ENCODE measurements at places on chromosomes 6 and 20. TPM values are rescaled to one million over a fixed set of nuclear protein-coding genes. Genes with fewer than 3 reads are reported as not detected.

DNA sequence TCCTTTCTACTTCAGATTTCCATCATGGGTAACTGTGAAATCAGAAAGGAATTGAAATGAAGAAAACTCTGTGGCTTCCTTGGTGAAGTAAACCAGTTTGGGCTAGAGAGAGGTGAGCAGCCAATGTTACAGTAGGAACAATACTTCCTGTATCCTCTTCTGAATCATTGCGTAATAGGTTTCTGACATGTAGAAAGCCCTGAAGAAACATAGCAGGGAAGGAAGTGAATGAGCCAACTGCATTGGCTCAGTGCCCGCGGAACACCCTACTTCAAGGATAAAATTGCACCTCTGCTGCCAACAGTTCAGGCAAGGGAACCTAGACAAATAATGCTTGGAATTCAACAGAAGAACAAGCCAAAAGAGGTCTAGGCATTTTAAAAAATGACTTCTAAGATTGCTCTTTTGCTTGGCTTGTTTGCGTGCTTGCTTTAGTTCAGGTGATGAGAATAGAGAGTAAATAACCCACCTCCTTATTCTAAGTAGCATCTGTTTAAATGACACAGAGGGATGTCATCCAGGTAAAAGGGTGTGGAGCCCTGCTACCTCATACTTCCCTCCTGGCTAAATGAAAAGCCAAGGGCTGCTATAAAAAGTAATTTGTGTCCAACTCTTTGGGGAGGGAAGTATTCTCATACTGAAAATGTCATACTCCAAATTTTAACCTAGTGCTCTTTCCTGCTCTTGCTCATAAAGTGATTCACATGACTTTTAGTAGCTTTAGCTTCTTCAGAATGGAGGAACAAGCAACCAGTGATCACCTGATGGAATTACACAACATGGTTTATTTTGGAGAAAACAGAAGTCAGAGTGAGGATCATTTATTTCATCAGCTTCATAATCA, 30.0 kb upstream of the AKIRIN2 start:
- no peak for DNase-seq

GRCh38 chr6:131532580-131533039, 40.4 kb upstream of the ARG1 start:
- DNase-seq, result no peak

- DNase-seq, result no peak
These were observed 108.0 kb downstream of the LAMA2 start for GRCh38 chr6:128990915-128991314.

The TBC1D7 gene
- polyA plus RNA-seq, result 44.8 TPM

GRCh38 chr6:102986086-102986485, 1592.6 kb downstream of the GRIK2 start:
- no peak for DNase-seq

Measured in left kidney (tissue), 8 donors.